Fibroblast of upper back skin (primary cell): ENCODE measurements at places on chromosomes 6 and 20.

DNA sequence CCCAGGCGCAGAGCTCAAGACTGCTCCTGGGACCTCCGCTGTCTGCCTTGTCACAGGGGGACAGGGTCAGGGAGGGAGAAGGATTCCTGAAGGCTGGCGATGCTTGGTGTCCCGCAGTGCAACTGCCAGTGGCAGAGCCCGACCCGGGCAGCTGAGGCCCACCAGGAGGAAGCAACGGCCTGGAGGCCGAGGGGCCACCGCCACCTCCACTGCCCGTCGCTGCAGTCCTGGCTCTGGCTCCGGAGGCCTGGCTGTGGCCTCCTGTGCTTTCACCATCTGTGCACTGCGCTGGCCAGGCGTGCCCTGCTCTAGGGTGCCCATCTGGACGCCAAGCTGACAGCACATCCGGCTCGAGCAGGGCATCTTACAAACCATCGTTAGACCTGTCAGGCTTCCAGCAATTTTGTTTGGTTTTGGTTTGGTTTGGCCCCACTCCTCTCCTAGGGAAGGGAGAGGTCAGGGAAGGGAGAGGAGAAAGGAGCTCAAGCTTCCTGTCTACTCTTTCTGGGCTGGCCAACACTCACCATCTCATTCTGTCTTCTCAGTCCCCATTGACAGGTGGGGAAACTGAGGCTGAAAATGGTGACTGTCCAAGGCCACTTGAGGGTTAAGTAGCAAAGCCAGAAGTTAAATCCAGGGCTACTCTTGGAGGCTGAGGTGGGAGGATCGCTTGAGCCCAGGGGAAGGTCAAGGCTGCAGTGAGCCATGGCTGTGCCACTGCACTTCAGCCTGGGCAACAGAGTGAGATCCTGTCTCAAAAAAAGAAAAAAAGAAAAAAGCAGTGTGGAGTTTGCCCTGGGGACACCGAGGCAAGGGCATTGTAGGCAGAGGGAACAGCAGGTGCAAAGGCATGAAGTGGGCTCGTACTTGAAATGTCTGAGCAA, 37.7 kb upstream of the NOL4L start:
- DNase-seq, result no peak

- no peak for DNase-seq
Measured at GRCh38 chr20:31675828-31676608, 38.3 kb downstream of the COX4I2 start.

DNA sequence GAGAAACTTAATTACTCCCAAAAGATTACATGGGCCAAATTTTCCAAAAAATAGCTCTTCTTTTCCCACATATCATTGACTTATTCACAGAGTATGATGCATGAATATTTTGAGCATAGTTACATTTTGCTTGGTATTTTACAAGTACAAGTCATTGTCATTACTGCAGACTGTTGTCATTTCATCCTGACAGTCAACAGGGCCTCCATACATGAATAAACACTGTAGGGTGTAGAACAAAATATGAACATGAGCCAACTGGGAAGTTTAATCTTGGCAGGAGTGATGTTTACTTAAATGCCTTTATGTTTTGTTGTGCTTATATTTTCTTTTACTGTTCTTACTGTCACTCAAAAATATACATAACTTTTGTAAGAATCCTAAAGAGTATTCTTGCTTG, 340.7 kb downstream of the ADGRB3 start:
- DNase-seq, result no peak

DNA sequence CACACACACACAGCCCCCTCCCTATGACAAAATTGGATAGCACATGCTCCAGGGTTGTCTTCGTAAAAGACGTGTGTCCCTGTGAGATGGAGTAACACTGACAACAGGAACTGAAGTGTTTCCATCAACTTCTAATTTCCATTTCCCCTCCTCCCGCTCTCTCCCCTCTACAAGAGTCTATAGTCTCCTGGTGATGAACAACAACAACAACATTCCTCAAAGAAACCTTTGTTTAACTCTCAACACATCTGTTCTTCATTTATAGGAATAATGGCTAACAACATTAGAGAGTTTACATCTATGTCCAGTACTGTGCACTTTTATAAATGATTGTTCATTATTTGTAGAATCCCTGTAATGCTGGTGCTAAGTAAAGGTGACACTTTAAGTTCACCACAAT, 205.8 kb upstream of the SSTR4 start:
- DNase-seq, result no peak

- no peak for DNase-seq
Measured at GRCh38 chr6:122568797-122569221, 41.4 kb upstream of the PKIB start.

- no peak for DNase-seq
Measured at GRCh38 chr6:7100072-7100752, 7.5 kb upstream of the RREB1 start.

DNA sequence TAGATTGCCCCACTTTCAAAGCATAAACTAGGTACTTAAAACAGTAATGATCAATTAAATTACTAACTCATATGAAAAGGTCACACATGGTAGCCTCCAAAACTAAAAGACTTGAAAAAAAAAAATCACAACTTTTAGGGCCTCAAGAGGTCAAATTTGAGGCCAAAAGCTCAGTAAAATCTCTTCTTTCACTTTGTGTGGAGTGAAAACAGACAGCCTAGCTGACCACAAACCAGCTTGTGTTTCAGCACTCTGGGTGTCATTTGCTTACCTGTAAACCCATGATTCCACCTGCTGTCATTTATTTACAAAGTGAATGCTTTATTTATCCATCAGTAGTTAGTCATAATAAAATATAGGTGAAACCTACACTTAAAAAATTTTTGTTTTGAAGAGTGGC, 34.0 kb downstream of the GNAS start:
- no peak for DNase-seq

- peak; percentile 33 for DNase-seq
Measured at GRCh38 chr20:24102749-24103333, 114.3 kb upstream of the GGTLC1 start.

DNA sequence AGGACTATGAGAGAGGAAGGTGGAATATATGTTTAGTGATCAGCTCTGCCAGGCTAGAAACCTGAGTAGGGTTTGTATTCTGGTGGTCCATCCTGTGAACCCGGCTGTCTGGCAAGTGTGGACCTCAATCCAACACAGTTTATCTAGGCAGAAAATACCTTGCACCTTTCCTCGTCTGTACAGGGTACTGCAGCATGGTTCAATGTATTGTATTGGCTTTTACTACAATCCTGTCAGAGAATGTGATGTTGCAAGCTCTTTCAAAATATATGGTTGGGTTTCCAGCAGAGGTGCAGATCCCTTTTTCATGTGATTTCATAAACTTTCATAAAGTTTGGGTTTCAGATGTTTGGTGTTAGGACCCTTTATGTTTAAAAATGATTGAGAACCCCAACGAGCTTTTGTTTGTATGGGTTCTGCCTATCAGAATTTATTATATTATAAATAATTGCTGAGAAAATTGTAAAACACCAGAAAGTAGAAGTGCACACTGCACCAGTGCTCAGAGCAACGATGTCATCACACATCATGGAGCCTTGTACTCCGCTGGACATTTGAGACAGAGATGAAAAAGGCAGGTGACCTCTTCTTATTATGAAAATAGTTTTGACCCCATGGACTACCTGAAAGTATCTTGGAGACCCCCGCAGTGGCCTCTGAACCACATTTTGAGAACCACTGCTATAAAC, 106.6 kb downstream of the RTN4IP1 start:
- DNase-seq, result no peak

GRCh38 chr6:8707956-8708772, 272.8 kb upstream of the SLC35B3 start:
- peak; percentile 6 for DNase-seq

GRCh38 chr20:11188843-11189603, 515.2 kb upstream of the JAG1 start:
- DNase-seq, result no peak

DNA sequence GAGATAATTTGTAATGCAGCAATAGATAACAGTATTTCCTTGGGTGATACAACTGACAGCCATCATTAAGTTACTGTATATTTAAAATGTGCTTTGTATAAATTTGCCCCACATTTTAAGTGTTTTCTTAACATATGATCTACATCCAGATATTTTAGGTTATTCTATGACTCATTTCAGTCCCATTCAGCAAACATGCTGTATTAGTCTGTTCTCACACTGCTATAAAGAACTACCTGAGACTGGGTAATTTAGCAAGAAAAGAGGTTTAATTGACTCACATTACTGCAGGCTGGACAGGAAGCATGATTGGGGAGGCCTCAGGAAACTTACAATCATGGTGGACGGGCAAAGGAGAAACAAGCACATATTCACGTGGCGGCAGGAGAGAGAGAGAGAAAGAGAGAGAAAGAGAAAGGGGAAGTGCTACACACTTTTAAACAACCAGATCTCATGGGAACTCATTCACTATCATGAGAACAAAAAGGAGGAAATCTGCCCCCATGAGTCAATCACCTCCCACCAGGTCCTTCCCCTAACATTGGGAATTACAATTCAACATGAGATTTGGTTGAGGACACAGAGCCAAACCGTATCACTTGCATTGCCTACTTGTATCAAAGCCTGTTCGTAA, 9.6 kb upstream of the CHD6 start:
- no peak for DNase-seq

DNA sequence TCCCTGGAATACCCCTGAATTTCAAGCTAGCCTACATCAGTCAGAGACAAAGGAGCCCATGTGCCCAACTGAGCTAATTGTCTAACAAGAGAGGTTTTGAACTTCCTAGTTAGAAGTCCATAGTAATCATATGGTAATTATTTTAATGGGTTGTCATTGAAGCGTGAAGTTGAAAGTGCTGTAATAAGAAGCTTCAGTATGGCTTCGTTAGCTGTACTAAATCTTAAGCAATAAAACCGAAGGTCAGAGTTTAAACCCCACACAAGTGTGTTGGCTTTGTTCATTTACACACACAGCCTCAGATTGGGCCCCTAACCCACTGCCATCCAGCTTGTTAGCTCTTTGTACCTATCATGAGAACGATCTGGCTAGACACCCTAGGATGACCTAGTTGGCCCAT, 195.6 kb upstream of the RIN2 start:
- DNase-seq, result no peak

GRCh38 chr6:6546318-6547109, 42.0 kb upstream of the LY86 start:
- DNase-seq, result peak; percentile 10

DNA sequence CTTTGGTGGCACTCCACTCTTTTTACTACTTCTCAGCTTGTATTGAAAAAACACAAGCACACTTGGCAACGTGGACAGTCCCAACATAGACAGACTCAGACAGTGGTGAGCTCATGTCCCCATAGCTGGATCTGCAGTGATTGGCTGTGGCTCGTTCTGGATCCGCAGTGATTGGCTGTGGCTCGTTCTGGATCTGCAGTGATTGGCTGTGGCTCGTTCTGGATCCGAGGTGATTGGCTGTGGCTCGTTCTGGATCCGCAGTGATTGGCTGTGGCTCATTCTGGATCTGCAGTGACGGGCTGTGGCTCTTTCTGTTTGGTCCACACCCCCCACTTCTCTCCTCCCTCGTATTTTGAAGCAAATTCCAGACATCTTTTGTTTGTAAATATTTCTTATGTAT, 28.0 kb downstream of the OSBPL2 start:
- no peak for DNase-seq

DNA sequence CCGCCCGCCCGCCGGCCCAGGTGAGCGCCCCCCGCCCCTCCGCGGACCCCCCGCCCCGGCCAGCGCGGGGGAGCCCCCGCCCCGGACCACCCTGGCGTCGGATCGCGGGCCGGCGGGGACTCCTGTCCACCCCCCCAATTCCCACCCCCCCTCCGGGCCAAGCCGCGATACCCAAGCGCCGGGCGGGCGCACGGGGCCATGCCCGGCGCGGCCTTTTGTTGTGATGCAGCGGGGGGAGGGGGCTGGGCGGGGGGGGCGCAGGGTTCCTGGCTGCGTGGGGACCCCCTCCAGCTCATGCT, 245 bp downstream of the SRC start:
- DNase-seq, result no peak

DNA sequence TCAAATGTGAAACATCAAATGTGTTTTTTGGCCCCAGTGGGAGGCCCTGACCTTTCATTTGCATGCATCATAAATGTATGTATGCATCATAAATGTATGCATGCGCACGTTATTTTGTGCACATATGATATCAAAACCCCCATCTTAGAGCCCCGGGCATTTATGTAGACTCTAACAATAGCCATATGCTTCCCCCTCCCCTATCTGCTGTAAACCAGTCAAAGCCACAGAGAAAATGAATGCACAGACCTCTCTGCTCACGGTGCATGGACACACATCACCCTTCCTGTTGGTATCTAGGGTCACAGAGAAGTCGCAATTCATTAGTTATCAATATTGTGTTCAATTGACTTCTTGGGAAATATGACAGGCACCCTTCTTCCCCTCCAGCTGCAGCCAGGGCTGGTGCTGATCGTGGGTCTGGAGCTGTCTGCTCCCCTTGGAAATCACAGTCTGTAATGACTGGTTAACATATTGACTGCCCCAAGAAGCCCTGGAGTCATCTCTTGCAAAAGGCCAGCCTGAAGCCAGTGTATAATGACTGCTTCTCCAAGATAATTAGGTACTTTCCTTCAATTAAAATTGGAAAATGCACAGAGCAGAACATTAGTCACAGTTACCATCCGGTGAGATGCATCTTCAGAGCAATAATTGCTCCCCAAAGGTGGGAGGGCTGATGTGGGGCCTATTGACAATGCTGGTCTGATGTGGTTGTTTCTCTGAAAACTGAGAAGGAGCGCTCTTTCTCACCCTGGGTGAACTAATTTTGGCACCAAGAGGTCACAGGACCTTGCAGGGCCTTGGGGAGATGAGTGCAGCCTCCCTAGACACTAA, 532.2 kb downstream of the CDH26 start:
- no peak for DNase-seq
